Hypothalamus (tissue), 51 donors: ENCODE measurements at places on chromosomes 16 and 17.

- DNase-seq = no peak
These were observed 57.5 kb downstream of the DNAH2 start for GRCh38 chr17:7775051-7775450.

DNA sequence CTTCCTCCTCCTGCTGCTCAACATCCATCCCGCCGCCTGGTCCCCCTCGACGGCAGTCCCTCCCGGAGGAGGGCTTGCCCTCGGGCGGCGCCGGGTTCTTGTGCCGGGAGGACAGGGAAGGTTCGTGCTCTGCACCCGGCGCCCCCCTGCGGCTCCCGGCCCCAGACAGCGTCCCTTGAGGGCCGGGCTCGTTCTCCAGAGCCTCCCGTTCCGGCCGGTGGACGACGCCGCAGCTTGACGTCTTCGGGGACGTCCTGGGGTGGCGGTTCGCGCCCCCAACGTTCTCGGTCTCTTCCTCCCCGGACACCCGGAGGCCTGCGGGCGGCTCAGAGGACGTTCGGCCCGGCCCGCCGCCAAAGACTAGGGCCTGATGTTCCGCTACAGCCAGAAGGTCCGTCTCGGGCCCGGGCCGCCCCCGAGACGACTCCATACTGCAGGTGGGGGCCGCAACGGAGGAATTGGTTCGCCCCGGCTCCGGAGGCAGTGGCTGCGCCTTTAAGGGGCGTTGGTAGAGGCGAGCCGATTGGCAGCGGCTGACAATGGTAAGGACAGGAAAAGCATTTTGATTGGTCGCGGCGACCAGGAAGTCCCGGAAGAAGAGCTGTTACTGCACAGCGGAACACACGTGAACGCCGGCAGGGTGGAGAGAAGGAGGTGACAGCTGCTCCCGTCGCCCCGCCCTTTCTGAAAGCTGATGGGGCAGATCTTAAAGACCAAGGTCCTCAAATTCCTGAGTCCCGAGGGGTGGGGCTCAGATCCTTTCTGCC is at the start of gene BORCS6:
Gene BORCS6 (minus strand): TSS at position 470 of the 767 bp plus-strand sequence. CDS start 40 bp downstream, at position 430.
- DNase-seq = peak; percentile 99

GRCh38 chr16:86970279-86970678 is 346.9 kb downstream of the C16orf95 start:
- DNase-seq = no peak

DNA sequence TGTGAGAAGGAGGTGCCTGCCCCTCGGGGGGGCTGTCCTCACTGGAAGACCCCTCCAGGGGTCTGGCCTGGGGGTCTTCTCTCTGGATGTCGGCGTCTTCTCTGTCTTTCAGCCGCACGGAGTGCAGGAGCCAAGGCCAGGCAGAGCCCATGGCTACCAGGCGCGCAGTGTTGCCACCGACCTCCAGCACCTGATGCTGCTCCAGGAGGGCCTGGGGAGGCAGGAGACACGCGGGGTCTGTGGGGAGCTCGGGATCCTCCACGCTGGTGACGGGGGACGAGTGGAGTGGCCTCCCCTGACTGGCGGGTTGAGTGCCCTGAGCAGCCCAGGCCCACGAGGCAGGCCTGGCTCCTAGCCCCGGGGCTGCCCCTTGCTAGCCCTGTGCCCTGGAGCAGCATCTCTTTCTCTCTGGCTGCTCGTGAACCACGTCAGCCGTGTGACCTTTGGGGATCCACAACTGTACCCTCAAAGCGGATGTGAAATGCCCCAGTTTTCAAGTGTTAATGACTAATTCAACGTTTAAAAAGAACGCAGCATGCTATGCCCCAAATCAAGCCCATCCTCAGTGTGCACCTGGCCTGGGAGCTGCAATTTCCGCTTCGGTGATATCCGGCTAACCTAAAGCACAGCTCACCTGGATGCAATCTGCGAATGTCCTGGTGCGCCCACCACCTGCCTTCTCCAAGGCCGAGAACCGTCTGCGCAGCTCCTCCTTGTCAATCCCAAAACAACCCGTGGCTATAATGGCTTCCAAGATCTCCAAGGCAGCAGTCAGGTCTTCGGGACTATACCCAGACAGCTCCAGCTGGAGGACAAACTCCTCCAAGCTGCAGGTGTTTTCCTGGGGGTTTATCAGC is 62.9 kb downstream of the IL21R start:
- DNase-seq = no peak

- DNase-seq = no peak
These were observed 426.2 kb upstream of the EEF2KMT start for GRCh38 chr16:5523829-5524228.

GRCh38 chr17:4156750-4157381 is 13.9 kb downstream of the CYB5D2 start:
- DNase-seq = no peak

GRCh38 chr17:77609553-77610517 is 348.7 kb upstream of the TNRC6C start:
- no peak for DNase-seq
